ENCODE measurements at places on chromosomes 6 and 20.

DNA sequence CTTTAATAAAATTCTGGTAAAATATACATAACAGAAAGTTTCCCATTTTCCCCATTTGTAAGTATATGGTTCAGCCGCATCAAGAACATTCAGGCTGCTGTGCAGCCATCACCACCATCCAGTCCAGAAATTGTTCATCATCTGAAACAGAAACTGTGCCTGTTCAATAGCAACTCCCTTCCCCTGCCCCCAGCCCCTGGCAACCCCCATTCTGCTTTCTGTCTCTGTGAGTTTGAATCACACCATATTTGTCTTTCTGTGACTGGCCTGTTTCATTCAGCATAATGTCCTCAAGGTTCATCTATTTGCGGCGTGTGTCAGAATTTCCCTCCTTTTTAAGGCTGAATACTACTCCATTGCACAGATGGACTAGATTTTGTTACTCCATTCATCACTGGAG is 19.1 kb downstream of the VSTM2L start:
- no peak for DNase-seq

- no peak for DNase-seq
Observed at GRCh38 chr6:121695329-121695728, 259.9 kb downstream of the GJA1 start.

GRCh38 chr6:42404484-42404883 is 47.2 kb downstream of the TRERF1 start:
- no peak for DNase-seq

GRCh38 chr20:17377231-17377630 is 150.4 kb downstream of the PCSK2 start:
- DNase-seq = no peak

- DNase-seq = no peak
Observed at GRCh38 chr6:36120979-36121786, 9.1 kb upstream of the MAPK13 start.

- no peak for DNase-seq
Observed at GRCh38 chr6:89679215-89680120, 40.9 kb upstream of the LYRM2 start.
